HT-29 (cell line): ENCODE measurements at places on chromosomes 1 and 21.

- DNase-seq: no peak
Observed at GRCh38 chr1:4063516-4063915, 163.4 kb upstream of the C1orf174 start.

GRCh38 chr1:247855911-247856310 is 1.1 kb upstream of the TRIM58 start:
- DNase-seq: no peak

GRCh38 chr1:53165408-53165961 is 23.0 kb upstream of the SLC1A7 start:
- DNase-seq: no peak

DNA sequence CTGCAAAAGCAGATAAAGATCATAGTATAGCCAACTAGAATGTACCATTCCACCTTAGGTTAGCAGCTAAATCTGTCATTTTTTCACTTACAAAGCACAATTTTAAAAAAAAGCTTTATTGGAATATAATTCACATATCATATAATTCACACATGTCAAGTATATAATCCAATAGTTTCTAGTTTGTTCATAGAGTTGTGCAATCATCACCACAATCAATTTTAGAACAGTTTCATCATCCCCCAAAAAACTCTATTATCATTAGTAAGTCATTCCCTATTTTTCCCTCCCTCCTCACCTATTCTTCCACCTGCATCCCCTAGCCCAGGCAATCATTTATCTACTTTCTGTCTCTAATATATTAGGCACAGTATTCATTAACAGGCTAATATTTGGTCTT is 32.0 kb upstream of the INSL5 start:
- DNase-seq: no peak

- DNase-seq: no peak
Observed at GRCh38 chr1:94883691-94884090, 43.2 kb downstream of the CNN3 start.

DNA sequence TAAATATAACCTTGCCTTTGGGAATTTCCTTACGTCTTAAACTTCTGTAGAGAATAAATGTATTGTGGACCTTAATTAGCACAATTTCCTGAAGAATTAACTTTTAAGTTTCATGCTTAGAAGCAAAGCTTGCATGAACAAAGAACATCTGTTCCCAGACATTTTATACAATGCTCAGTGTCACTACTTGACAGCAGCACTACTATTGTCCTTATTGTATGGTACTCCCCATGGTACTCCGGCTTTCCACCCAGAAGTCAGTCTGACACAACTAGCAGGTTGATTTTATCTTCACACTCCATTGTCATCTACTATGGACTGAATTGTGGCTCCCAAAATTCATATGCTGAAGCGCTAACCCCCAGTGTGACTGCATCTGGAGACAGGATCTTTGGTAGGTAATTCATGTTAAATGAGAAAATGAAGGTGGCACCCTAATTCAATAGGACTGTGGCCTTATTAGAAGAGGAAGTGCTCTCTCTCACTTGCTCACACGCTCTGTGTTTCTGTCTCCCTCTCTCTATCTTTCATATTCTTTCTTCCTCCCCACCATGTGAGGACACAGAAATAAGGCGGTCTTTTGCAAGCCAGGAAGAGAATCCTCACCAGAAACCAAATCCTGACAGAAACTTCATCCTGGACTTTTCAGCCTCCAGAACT is 10.7 kb upstream of the OR2B11 start:
- DNase-seq: no peak

- no peak for DNase-seq
Observed at GRCh38 chr21:36134803-36135390, at the start of gene CBR3. Gene CBR3 (plus strand): TSS chr21:36135079. CDS start chr21:36135193, 114 bp downstream.

DNA sequence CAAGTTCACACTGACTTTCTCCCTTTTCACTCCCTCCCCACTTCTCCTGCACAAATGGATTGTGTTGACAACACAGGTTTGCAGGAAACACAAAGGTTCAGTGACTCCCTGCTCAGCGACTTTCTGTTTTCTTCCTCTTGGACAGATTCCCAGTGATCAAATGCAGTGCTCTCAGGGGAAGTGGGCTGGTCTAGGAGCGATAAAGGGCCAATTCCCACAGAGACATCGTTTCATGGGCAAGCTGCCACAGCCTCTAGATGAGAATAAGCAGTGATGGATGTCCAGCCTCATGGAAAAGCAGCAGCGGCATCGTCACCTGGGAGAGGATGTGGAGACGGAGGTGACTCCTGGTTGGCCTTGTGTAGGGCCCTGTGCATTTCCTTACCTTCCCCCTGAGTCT is 30.6 kb downstream of the FYB2 start:
- DNase-seq: no peak

GRCh38 chr1:217681806-217682205 is 50.7 kb downstream of the SPATA17 start:
- DNase-seq: no peak

DNA sequence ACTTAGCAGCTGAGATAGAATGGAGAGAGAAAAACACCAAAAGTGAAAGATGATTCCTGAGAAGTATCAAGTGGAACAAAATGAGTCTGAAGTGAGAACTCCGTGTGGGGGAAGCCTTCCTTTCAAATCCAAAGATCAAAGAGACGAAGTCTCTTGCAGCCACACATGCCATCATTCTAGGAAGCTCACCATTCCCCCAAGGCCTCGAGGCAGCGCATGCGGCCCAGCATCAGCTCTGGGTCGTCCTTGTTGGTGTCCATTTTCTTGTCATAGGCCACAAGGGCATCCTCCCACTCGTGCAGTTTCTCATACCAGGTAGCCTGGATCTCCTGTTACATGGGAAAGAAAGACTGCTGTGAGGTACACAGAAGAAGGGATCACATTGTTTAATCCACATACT is 32.2 kb upstream of the ANGPTL7 start:
- DNase-seq: no peak

DNA sequence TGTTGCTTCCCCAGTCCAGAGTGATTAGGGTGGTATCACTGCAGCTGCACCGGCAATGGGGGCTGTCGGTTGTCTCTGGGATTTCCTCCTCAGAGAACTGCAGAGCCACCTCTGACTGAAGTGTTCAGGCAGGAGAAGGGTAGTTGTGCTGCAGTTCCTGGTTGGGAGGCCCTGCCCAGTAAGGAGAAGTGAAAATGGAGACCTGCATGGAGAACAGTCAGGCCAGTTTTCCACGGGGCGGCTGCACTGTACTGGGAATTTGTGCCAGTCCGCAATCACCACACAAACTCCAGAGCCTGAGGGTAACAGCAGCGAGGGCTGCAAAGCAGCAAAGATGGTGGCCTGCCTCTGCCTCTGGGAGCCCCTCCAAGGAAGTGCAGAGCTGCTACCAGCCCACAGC is 58.1 kb upstream of the CCDC190 start:
- DNase-seq: no peak

DNA sequence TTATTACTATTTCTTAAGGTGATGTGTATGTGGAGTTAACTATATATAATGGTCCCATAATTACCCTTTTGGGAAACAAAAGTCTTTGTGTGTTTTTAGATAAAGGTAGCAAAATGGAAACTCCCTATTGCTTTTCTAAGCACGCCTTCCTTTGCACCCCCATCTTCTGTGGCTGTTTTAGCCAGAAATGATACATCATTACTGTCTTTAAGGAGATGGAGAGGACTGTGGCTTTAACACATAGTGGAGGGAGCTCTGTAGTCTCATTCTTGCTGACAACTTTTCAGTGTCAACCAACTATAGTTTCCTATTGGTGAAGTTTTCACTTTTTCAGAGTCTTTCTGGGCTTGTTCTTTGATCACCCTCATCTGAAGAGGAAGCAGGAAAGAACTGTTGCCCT is 1.0 kb downstream of the APOBEC4 start:
- DNase-seq: no peak

- DNase-seq: no peak
Observed at GRCh38 chr1:5950994-5951785, 41.0 kb downstream of the NPHP4 start.

DNA sequence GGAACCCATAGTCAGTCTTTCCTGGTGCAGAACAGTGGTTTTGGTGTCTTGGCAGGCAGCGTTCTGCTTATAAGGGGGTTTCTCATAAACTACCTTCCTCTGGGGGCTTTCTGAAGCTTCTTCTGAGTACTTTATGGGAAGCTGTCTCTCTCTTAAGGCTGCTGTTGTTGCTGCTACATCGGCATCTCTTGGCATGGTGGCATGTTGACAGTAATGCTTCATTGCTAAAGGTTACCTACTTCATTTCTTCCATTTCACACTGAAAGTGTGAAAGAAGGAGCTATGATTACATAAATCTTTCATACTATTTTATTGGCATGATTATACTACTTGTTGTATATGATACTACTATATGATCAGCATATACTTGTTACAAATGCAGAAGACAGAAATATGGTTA is 6.3 kb upstream of the MAP10 start:
- DNase-seq: no peak

DNA sequence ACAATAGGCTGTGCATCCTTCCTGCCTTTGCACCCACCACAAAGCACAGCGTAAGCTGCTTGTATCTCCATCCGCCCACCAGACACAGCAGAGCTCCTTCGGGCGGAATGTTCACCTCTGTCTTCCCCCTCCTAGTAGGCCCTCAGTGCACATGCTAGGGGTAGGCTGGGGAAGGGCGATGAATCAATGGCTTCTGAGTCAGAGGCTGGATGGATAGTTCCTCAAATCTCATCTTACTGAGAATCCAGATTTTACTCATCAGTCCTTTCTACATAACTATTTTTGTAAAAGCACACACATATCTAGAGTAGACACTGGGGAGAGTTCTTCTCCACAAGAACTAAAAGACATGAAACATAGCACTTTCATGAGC is 73.8 kb downstream of the BCAR3 start:
- no peak for DNase-seq

GRCh38 chr1:51569284-51570062 is 47.4 kb upstream of the OSBPL9 start:
- peak; percentile 83 for DNase-seq

GRCh38 chr21:34965200-34966174 is 83.6 kb downstream of the RUNX1 start:
- no peak for DNase-seq

- no peak for DNase-seq
Observed at GRCh38 chr1:19495799-19496526, 10.6 kb upstream of the CAPZB start.

DNA sequence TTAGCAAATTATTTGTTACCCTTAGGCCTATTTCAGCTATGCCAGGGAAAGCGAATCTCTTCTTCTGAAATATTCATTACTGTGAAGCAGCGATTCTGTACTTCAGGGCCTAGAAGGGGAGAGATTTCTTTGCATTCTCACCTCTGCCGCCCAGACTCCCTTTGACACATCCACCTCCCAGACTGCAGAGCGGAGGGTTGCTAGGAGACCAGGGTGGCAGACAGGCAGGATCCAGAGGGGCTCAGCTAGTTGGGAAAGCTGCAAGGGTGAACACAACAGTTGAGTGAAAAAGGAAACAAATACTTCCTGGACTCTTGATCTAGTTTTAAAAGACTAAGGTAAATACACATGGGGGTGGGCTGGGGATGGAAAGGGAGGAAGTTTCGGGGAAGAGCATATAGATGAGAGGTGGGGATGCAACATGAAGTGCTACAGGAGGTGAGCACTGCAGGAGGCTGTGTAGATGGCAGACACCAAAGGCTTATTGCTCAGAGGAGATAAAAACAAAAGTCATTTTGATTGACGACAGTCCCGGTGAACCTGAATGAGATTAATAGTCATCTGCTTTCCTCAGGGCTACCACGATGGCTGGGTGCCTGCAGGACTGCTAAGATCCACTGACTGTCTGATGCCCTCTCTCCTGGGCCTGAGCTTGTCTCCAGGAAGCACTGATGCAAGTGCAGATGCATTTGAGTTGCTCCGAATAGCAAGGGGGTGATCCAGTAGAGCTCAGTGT is 26.4 kb upstream of the RAB3GAP2 start:
- no peak for DNase-seq

DNA sequence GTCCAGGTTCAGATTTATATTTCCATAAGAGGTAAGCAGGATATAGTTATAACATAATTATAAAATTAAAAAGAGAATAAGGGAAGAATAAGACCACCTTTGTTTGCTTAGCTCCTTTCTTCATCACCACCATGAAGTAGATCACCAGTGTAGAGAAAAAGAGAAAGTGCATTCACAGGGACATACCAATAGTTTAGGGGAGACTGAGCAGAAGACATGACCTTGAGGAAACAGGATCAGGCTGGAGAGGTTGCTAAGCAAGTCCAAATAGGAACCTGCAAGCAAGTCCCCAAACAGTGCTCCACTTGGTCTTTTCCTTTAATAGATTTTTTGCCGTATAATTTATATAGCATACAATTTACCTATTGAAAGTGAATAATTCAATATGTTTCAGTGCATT is 63.0 kb downstream of the KCNT2 start:
- no peak for DNase-seq

DNA sequence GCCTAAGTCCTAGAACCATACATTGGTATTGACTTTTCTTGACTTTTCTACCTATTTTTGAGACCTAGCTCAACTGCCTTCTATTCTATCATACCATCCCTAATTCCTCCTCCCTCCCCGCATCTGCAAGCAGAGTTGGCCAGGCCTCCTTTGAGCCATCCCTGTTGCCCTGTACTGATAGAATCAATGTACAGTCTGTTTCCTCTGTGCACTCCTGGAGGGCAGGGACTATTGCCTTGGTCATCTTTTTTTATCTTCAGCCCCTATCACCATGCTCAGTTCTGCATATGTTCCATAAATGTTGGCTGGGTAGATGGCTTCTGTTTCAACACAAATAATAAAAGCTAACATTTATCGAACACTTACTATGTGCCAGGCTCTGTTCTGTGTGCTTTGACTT is 4.0 kb upstream of the RGS16 start:
- no peak for DNase-seq

DNA sequence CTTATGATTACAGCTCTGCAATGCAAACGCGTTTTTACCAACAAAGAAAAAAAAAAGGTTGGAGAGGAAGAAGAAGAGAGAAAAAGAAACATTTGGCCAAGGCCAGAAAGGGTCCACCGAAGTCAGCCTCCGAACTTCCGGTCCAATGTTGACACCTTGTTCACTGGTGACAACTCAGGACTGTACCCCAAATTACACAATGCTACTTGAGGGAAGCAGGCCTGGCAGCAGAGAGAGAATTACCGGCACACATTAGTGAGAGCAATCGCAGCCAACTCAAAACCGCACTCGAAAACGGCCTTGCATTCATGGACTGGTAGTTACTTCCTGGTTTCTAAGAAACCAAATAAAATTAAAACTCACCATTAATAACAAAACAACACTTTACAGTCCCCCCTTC is 652.5 kb downstream of the KIF26B start:
- no peak for DNase-seq

- peak; percentile 70 for DNase-seq
Observed at GRCh38 chr1:160993544-160994193, 27.3 kb downstream of the F11R start.

GRCh38 chr21:21200103-21200938 is 202.1 kb downstream of the NCAM2 start:
- DNase-seq: no peak

- DNase-seq: no peak
Observed at GRCh38 chr21:29185172-29185571, 54.7 kb downstream of the MAP3K7CL start.

DNA sequence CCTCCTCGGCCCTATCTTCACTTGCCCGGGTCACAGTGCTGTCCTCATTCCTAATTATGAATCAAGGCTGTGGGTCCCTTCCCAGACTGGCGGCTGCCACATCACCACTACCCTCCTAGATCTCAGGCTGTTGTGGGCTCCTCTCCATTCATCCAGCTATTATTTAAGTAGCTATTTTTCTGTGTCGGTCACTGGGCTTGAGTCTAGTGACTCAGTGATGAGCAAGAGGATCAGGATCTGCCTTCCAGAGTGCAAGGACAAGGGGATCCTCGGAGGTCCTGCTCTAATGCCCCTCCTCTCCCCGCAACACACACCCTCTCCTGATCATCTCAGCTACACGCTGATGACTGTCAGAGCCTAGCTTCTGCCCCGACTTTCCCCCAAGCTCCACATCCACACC is 34.1 kb downstream of the CDCP2 start:
- DNase-seq: no peak
